ENCODE measurements at places on chromosomes 4 and X.
A peak's percentile ranks its signal among the peaks of the same experiment; 100 is the strongest.

- no peak for DNase-seq
Measured at GRCh38 chr4:111842336-111842735, 302.9 kb upstream of the FAM241A start.

GRCh38 chrX:155997436-155997835 lies at the start of gene IL9R:
IL9R (plus strand) TSS chrX:155997696; CDS start chrX:155997760, 64 bp downstream.
- DNase-seq = peak; percentile 14

DNA sequence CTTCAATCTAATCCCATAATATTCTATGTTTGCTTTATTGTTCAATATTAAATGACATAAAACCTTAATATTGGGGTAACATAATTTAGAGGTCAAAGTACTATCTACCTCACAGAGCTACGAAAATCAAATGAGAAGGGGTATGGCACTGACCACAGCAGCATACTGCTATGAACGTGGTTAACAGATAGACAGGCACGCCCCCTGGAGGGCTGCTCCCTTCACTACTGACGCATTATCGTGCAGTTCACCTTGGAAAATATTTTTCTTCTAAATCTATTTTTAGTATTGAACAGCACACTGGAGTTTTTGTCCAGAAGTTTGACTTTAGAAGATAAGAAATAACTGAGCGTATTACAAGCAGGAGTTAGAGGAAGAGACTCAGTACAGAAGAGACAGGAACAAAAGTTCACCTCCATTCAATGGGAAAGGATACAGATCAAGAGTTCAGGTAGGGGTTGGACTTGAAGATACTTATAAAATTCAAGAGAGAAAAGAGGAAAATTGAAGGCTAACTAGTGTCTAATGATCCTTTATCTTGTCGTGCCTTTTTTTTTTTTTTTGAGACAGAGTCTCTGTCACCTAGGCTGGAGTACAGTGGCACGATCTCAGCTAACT lies 22.7 kb downstream of the MAP9 start:
- peak; percentile 20 for DNase-seq

DNA sequence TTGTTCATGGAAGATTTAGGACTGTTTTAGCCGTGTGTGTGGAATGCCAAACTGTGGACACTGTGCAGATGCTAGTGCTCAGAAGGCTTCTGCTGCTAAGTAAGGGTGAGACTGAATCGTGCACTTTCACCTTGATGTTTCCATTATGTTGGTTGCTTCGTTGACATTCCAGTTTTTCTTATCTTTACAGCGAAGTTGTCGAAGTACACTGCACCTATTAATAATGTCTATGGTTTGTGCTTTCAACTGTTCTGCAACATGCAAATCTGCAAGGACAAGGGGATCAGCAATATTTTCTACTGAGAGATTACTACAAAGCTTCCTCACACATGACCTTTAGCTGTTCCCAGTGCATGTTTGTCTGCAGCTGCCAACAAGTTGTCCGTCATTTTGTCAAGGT lies 67.7 kb downstream of the UGT2A3 start:
- DNase-seq = no peak

GRCh38 chrX:17370191-17370590 lies 4.8 kb upstream of the NHS start:
- no peak for DNase-seq

DNA sequence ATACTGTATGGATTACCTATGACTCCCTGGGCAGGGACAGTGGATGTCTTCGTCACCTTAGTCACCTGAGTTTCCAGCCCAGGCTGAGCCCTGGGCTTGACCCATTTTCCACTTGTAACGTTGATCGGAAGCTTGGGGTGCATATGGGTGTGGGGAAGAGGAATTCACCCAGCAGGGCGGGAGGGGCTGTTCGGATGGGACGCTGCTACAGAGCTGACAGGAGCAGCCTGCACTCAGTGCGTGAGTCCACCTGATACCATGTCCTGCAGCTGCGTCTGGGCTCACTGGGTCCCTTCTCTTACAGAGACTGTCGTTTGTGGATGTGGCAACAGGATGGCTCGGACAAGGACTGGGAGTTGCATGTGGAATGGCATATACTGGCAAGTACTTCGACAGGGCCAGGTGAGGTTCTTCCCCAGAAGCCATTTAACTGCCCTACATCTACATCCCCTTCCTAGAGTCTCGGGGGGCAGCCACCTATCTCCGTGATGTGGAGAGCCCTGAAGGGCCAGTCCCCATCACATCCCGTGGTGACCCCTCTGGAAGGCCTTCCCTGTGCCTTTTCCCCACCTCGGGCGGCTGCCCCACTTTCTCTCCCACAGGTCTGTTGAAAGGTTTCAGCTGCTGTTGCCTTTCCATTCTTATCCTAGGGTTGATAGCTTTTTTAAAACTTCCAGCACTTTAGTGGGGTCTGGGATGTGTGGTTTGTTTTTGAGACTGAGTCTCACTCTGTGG lies 13.6 kb downstream of the TKTL1 start:
- no peak for DNase-seq

GRCh38 chrX:71542825-71543224 lies 9.9 kb downstream of the OGT start:
- DNase-seq = no peak

- DNase-seq = no peak
Measured at GRCh38 chr4:118337954-118338353, 14.8 kb downstream of the PRSS12 start.

GRCh38 chr4:121934635-121935034 lies 17.2 kb downstream of the TRPC3 start:
- no peak for DNase-seq

GRCh38 chrX:119970574-119970973 lies 27.0 kb upstream of the NKAP start:
- no peak for DNase-seq

- DNase-seq = no peak
Measured at GRCh38 chrX:118189000-118189399, 72.4 kb upstream of the KLHL13 start.

DNA sequence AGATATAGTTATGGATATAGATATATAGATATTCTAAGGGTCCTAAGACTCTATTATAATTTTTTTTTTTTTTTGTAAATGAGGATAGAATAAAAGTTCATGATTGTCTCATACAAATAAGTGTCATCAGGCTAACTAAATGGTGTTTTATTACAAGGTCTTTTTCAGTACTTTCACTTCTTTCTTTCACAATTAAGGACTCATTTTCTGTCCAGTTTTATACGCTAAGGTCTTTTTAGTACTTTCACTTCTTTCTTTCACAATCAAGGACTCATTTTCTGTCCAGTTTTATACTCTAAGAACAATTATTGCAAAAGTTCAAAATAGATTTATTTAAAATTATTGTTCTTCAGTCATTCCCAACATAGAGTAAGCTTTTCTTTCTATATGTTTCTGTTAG lies 32.7 kb downstream of the RUFY3 start:
- DNase-seq = no peak

DNA sequence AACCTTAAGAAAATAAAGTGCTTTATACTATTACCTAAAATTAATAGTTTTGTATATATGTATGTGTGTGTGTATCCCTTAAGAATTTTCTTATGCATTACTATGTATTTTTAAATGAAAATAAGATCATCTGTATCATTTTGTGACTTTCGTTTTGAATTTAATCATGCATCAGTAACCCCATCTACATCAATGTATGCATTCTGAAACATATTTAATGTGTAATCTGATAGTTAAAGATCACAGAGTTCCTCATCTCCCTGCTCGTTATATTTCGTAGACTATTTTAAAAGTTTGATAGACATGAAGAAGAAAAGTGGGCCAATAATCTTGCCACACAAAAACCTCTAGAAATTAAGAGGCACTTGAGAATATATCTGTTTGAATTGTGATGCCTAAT lies 7.4 kb downstream of the BMPR1B start:
- DNase-seq = no peak

DNA sequence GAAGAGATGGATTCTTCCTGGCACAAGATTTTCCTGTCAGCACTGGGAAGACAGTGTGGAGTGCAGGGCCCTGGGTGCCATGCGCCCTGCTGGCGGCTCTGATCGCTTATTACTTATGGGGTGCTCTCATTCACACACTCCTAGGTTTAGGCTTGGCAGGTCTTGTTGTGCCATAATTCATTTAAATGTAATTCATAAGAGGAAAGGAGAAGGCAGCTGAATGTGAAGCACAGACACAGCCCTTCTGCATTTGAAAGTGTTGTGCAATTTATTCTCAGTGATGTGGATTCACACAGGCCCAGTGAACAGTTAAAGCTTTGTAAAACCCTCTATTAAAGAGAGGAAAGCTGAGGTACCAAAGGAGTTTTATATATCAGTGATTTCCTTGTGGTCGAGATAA lies 249.7 kb downstream of the C4orf33 start:
- no peak for DNase-seq

DNA sequence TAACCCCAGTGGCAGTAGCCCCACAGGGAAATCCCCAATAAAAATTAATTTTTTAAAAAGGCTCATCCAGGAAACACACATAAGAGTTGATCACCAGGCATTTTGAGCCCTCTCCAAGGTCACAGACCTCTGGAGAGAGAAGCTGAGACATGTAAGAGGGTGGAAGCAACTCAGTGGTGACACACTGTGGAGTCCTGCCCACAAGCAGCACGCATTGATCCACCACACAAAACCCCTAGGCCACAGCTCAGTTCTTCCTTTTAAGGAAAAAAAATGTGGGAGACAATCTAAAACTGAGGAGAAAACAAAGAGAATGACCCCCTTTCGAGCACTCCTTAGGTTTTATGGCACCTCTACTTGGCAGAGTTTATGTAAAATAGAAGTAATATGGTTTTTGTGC lies 71.7 kb upstream of the S100G start:
- DNase-seq = no peak

GRCh38 chr4:70734168-70734954 lies 12.6 kb downstream of the RUFY3 start:
- no peak for DNase-seq

DNA sequence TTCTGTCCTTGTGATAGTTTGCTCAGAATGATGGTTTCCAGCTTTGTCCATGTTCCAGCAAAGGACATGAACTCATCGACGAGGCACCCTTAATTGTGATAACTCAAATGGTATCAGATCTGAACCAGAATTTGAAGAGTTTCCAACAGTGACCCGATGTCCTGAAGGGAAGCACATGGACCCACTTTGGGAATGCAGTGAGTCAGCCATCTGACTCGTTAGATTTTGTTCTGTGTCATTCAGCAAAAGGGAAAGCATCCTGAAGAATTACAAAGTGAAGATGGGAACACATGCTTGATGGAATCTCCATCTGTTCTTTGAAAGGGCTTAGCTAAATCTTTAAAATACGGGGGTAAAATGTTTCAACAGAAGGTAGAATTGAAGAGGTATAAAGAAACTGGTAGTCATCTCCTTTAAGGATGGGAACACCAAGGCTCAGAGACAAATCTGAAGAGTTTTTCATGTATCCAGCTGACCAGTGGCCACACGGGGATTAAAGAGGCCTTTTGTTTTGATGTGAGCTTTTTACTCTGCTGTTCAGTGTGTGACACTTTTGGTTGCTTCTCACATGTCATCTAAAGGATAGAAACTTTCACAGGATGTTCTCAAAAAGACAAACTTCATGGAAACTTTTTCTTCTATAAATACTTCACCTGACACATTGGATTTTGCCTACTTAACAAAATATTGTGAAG lies 393.8 kb downstream of the INPP4B start:
- DNase-seq = no peak

DNA sequence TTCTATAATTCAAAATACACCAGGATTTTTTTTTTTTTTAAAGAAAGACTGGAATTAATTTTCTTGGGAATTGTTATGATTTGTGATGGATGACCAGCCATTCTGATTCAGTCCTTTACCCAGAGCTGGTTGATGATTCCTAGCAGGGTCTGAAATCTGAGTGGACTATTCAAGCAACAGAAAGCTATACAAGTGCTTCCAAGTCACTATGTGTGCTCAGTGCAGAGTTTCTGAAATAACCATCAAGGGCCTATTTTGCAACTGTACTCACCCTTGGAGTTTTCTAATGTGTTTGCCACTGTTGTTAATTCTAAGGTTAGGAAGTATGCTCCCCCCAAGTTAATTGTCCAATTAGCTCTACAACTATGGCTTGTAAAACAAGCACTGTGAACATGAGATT lies 137.7 kb upstream of the RAPGEF2 start:
- no peak for DNase-seq

DNA sequence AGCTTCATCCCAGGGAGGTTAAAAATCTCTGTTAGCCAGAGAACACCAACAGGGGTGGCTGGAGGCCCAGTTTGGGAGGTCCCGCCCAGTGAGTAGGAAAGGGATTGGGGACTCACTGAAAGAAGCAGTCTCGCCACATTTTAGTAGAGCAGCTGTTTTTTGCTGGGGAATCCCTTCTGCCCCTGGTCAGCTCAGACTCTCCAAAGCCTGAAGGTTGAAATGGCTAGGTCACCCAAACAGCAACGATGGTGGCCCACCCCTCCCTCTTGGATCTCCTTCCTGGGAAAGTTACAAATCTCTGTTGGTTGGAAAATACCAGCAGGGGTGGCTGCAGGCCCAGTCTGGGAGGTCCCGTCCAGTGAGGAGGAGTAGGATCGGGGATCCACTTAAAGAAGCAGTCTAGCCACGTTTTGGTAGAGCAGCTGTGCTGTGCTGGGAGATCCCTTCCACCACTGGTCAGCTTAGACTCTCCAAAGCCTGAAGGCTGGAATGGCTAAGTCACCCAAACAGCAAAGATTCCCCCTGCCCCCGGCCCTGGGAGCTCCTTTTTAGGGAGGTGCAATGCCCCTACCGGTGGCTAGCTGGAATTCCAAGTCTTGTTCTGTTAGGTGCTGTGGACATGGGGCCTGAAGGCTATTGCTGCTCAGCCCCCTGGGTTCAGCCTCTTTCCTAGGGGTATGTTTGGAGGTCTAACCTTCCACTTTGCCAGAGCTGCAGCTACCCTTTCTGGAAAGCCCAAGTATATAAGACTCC lies 40.0 kb upstream of the TEX13A start:
- no peak for DNase-seq

DNA sequence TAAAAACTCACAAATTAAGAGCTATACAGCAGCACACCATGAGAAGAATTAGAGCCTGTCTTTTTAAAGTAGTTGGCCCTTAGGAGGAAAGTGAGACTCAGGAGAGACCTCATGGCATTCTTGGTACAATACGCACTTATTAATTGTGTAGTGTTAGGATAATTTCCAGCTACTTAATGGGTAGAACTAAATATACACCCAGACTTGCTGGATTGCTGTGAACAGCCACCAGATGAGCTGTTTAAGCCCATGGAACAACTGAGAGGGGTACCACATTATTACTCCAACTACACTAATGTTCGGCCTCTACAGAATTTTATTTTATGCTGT lies 13.6 kb downstream of the MFAP3L start:
- DNase-seq = no peak

- DNase-seq = no peak
Measured at GRCh38 chrX:6472652-6473342, 62.1 kb downstream of the VCX3A start.

- DNase-seq = no peak
Measured at GRCh38 chrX:37314531-37314930, 34.6 kb upstream of the PRRG1 start.

DNA sequence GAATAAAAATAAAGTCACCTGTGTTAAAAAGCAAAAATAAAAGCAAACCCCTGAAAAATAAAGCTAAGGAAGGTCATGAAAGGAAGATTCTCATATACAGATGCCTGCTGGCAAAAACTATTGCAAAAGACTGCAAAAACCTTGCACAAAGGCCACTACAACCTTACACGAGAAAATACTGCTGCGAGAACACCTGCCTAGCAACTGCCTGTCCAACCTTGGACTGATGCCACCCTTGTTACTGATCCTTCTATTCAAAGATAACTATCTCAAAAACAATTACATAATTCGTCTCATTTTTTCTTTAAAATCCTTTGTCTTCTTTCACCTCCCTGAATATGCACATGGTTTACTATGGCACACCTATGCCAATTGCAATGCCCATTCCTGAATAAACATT lies 49.6 kb downstream of the SLC2A9 start:
- no peak for DNase-seq

- no peak for DNase-seq
Measured at GRCh38 chr4:44157611-44158277, 290.9 kb downstream of the KCTD8 start.
